ENCODE measurements at places on chromosomes 6 and 20.

- no peak for DNase-seq
These were observed 13.8 kb upstream of the MYL9 start for GRCh38 chr20:36527331-36528125.

GRCh38 chr6:39841291-39841690, 49.1 kb downstream of the DAAM2 start:
- no peak for DNase-seq

- DNase-seq, result peak; percentile 3
These were observed 12.5 kb upstream of the BCKDHB start for GRCh38 chr6:80094017-80094416.

GRCh38 chr20:676967-677366, 1.4 kb upstream of the SCRT2 start:
- no peak for DNase-seq

GRCh38 chr20:50425076-50425475, 85.1 kb upstream of the PTPN1 start:
- no peak for DNase-seq

- DNase-seq, result no peak
These were observed 27.8 kb downstream of the BAK1 start for GRCh38 chr6:33552252-33552651.

- DNase-seq, result no peak
These were observed 49.7 kb downstream of the TP53INP2 start for GRCh38 chr20:34753706-34754461.

- no peak for DNase-seq
These were observed 48.6 kb downstream of the CHMP4B start for GRCh38 chr20:33859751-33860150.

DNA sequence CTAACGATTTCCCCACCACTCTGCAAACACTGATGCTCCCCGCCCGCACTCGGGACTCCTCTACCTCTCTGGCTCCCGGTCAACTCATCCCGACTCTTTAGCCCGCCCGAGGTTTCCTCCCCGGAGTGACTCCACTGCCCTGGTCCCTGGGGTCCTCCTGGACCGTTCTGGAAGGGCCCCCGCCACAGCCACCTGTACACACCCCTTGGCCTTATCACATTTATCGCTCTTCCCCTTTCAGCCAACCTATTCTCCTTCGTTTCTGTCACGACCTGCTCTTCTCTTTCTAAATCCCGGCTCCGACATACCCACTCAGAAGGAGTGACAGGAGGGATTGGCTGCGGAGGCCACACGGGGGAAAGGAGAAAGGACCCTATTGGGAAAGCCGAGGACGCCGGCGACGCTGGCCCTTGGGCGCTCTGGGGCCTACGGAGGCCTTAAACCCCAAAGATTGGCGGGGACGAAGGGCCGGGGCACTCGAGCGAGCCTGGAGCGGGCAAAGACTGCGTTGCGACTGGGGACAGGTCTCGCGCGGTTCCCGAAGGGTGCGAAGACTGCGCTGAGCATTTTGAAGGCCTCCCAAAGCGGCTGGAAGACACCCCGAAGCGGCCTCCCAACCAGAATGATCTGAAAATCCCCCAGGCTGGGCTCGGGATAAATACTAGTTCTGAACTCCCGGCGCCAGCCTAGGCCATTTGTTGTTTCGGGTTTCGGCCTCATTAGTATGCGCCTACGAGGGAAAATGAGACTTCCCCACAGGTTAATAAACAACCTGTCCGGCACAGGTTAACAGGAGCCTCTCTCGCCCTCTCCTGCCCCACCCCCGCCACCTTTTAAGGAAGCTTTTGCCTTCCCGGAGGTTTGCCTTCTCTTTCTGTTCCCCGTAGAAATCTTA, 9.2 kb downstream of the SIM1 start:
- no peak for DNase-seq

DNA sequence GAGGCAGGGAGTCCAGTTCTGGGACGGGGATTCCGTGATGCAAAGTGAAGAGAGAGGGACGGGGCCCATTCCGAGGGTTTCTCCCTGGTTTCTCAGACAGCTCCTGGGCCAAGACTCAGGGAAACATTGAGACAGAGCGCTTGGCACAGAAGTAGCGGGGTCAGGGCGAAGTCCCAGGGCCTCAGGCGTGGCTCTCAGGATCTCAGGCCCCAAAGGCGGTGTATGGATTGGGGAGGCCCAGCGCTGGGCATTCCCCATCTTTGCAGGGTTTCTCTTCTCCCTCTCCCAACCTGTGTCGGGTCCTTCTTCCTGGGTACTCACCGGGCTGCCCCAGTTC, 35.9 kb upstream of the HLA-G start:
- DNase-seq, result no peak

- peak; percentile 31 for DNase-seq
These were observed 129.7 kb upstream of the FAM184A start for GRCh38 chr6:119207971-119208725.

GRCh38 chr6:25883991-25884390, 9.9 kb upstream of the SLC17A3 start:
- DNase-seq, result no peak

GRCh38 chr6:33843131-33844121, 39.6 kb upstream of the MLN start:
- DNase-seq, result no peak

DNA sequence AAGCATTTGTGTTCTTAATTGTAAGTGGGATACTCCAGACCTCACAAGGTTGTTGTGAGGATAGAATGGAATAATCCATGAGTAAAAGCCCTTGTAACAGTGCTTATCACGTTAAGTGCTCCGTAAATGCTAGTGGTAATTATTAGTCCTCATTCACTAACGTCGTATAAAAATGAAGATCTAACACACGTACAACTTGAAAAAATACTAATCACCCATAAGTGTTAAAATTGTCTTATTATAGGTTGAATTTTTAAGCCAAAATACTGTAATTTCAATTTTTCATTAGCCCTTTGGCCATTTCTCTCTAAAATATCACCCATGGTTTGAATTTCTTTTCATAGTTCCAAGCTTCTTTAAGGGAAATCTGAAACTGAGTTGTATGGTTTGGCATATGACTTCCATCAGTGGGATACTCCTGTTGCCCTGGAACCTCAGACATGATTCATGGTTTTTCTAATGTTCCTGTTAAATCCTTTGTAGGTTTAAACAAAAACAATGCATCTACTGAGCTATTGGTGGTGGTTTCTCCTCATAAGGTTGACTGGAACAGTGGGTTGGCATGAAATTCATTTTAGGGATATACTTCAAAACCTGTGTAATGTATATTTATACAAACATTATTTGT, 19.1 kb downstream of the XRN2 start:
- peak; percentile 18 for DNase-seq

DNA sequence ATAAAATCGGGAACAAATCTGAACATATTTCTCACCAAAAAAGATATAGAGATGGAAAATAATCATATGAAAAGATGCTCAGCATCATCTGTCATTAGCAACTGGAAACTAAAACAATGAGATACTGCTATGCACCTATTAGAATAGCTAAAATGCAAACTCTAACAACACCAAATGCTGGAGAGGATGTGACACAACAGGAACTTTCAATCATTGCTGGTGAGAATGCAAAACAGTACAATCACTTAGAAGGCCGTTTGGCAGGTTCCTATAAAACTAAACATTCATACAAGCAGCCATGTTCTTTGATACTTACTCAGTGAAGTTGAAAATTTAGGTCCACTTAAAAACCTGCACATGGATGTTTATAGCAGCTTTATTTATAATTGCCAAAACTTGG, 67.0 kb downstream of the FAM50B start:
- no peak for DNase-seq

DNA sequence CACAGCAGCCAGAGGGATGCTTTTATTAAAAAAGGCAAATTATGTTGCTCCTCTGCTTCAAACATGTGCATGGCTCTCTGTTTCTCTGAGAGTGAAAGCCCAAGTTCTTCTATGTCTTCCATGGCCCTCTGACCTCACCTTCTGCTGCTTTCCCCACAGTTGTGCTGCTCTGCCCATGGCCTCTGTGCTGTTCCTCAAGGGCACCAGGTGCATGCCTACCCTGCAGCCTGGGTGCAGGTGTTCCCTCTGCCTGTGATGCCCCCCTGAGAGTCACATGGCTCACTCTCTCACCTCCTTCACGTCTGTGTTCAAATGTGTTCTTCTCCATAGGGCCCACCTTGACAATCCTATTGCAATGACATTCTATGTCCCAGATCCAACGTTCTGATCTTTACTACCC, 477.0 kb upstream of the CHD6 start:
- no peak for DNase-seq

DNA sequence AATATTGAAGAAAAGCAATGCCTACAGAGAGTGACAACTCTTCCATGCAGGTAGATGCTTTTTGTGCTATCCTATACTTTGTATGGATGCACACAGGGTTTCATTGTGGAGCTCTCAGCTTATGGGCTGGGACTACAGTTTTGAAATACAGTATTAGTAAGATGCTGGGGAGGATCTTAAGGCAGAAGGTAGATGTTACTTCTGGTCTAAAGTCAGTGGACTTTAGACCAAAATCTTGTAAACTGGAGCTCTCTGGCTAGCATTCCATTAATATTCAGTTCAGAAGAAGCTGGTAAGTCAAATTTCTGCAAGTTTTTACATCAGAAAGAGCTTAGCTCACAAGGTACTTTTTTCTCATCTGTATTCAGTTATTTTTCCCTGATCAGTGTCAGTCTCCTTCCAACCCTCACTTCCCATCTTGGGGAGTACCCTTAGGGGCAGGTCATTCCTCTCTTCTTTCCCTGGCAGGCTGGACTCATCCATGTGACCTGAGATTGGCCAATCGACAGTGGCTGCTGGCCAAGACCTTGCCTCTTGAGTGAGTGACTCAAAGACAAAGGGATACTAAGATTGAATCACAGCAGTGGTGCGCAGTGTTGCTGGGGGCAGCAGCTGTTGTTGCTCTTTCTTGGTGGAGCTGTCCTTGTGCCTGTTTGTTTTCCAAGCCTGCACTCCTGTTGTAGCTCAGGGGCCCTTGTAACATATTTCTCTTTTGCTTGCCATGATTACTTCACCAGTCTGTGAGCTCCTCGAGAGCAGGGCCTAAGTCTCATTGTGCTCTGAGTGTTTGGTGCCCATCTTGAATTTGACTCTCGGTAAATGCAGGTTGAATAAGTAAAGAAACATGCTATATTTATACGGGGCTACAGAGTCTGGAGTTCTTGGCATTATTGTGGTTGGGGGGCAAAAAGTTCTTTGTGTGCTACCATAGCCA, 2.8 kb upstream of the PHF20 start:
- peak; percentile 99 for DNase-seq

- no peak for DNase-seq
These were observed 251.3 kb upstream of the PRND start for GRCh38 chr20:4470375-4470774.

- DNase-seq, result no peak
These were observed 2.1 kb downstream of the GOPC start for GRCh38 chr6:117600008-117600743.

DNA sequence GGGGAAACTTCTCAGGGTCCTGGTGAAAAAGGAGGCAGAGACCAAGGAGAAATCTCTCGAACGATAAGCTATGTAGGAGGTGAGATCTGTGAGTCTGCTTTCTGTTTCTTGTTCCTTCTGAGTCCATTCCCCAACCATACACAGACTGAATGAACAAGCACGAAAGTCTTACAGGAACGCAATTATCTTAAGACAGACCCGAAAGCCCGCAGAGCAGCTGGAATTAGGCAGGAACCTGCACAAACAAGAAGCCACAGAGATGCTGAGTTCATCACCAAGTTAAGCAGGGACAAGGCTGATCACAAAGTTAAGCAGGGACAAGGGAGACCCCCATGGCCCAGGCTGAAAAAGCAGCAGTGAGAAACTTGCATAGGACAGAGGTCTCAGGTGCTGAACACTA, 21.4 kb upstream of the NELFCD start:
- DNase-seq, result no peak

DNA sequence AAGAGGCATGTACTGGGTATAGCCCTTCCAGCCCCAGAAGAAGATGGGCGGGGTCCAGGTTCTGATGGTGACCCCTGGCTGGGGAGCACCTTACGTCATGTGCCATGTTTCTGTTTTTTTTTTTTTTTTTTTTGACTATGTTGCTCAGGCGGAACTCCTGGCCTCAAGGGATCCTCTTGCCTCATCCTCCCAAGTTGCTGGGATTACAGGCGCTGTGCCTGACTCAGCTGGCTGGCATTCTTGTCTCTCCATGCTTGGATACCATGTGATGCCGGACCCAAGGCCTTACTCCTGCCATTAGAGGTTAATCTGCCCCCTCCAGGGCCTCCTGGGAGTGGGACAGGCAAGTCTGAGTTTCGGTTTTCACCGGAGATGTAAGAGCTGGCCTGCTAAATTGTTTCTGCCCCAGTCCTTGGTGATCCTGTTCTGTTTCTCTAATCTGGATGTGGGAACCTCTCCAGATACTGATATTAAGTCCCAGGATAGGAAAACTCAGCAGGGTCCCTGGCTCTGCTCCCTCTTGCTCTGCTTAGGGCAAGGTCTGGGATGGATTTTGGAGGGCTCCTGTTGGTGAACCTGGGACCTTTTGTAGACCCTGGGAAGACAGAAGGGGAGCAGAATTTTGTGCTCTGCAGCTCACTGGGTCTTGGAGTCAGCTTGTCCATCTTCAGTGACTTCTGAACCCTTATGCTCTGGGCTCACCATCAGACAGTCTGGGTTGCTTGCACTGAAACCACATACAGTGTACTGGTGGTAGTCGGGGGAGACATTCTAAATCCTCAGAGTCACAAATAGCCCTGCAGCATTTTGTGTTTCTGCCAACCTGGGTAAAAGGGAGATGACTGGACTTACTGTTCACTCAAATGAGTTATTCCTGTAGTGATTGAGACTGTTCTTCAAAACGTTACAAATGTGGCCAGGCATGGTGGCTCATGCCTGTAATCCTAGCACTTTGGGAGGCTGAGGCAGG, 45.1 kb downstream of the PTK7 start:
- peak; percentile 98 for DNase-seq

GRCh38 chr20:18233408-18233943, 54.9 kb upstream of the ZNF133 start:
- no peak for DNase-seq

DNA sequence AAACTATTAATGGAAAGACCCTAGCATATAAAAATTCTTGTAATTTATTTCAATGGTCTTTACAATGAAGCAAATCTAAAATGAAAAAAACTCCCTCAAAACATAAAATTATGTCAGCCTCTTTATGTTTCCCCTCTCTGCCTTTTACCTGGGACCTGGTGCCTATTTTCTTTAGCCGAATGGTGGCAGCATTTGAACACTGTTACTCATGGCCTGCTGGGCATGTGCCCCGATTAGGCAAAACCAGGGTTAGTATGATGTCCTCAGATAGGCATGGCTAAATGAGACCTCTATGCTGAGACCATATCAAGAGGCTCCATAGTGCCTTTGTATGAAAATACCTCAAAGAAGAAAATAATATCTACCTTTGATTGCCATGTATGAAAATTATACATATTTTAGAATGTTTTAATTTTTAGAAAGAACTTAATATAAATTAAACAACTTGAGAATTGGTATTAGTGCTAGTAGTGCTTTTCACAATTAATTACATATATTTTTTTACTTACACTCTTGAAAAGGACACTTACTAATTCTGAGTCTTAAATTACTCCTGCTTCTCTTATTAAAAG, 22.5 kb upstream of the C6orf58 start:
- peak; percentile 42 for DNase-seq

GRCh38 chr20:45510242-45510862, 5.1 kb downstream of the SPINT3 start:
- no peak for DNase-seq

- no peak for DNase-seq
These were observed 10.8 kb downstream of the SGK1 start for GRCh38 chr6:134307075-134307474.
